ENCODE measurements at places on chromosomes 7 and 10.

DNA sequence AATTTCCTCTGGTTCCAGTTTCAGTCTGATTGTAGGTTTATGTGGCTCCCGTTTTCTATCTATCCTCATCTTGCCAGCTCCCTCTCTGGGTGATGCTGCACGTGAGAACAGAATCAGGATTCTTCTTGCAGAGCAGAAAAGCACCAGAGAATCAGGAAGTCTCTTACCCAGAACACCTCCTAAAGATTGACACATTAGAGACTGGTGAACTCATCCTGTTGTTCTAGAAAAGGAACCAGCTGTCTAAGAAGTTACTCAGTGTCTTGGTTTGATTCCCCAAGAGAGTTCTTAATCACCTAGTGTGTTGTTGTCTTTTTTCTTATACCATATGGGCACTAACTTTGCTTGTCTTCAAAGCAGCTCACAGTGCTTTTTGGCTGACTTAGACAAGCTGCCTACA, 152.4 kb downstream of the DGKI start:
- DNase-seq, result no peak

- DNase-seq, result no peak
These were observed 125.9 kb downstream of the CDH23 start for GRCh38 chr10:71522442-71523144.

- no peak for DNase-seq
These were observed 69.2 kb downstream of the MINDY4 start for GRCh38 chr7:30840141-30841024.

- no peak for DNase-seq
These were observed 35.3 kb downstream of the RASGEF1A start for GRCh38 chr10:43231523-43232078.

DNA sequence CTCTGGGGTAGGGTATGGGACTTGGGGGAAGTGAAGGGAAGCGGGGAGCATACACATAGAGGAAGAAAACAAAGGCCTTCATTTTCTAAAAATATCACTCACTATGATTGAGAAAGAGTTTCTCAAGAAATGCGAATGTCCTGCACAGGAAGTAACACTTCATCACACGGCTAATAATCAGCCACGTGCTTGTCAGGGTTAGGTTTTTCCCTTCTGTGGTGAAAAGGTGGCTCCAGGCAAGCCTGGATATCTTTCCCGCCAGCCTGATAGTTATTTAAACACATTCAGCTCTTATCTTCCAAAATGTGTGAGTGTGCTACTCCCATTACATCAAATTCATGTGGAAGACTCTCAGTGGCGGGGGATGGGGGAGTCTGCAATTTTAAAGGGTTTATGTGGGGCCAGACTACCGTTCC, 166.4 kb upstream of the ADO start:
- DNase-seq, result no peak

GRCh38 chr7:137990251-137990941, 11.5 kb downstream of the CREB3L2 start:
- DNase-seq, result no peak

- peak; percentile 20 for DNase-seq
These were observed 52.6 kb downstream of the BPGM start for GRCh38 chr7:134699021-134699818.

- DNase-seq, result no peak
These were observed 852.8 kb downstream of the XPNPEP1 start for GRCh38 chr10:109070492-109070891.

DNA sequence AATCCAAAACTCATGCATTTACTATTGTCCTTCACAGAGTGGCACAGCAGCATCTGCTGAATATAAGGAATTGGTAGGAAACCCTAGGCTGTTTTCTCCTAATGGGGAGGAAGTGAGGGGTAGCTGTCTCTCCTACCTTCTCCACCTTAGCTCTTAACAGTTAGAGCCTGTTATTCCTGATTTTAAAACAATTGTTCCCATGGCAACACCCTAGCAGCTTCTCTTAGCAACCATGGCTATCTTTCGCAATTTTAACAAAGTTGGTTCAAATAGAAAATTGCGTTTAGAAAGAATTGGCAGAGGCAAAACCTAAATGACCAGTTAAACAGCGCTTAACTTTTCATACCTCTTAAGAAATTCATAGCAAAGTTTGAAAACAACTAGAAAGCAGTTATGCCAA, 603.4 kb upstream of the AUTS2 start:
- no peak for DNase-seq

GRCh38 chr7:27459021-27459730, 203.5 kb downstream of the HIBADH start:
- DNase-seq, result no peak

GRCh38 chr10:105706281-105707026, 1065.4 kb downstream of the SORCS3 start:
- DNase-seq, result no peak

- no peak for DNase-seq
These were observed 195.8 kb downstream of the RELN start for GRCh38 chr7:103793614-103794013.

GRCh38 chr10:76202777-76203176, 771.4 kb downstream of the LRMDA start:
- no peak for DNase-seq

GRCh38 chr10:71234004-71234894, 21.9 kb downstream of the UNC5B start:
- no peak for DNase-seq

- DNase-seq, result no peak
These were observed 8.4 kb downstream of the RAB18 start for GRCh38 chr10:27512548-27512947.

- no peak for DNase-seq
These were observed 48.8 kb upstream of the DGKI start for GRCh38 chr7:137895301-137896221.

DNA sequence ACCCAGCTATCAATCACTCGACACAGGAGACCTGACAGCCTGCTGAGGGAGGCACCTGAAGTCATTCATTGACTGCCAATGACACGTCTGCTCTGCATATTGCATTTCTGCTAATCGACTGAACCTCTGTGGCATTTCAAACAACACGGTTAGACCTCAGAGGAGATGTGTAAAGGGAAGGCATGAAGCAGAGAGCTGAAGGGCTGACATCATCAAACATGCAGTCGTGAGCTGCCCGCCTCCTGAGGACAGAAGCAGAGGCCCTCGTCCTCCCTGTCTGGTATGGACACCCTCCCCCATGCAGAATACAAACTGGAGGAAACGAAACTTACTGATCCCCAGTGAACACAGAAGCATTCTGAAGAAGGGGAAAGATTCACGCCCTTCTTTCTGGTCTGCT, 462.6 kb upstream of the MGMT start:
- no peak for DNase-seq

GRCh38 chr7:151553356-151553755, 33.7 kb upstream of the RHEB start:
- DNase-seq, result no peak

DNA sequence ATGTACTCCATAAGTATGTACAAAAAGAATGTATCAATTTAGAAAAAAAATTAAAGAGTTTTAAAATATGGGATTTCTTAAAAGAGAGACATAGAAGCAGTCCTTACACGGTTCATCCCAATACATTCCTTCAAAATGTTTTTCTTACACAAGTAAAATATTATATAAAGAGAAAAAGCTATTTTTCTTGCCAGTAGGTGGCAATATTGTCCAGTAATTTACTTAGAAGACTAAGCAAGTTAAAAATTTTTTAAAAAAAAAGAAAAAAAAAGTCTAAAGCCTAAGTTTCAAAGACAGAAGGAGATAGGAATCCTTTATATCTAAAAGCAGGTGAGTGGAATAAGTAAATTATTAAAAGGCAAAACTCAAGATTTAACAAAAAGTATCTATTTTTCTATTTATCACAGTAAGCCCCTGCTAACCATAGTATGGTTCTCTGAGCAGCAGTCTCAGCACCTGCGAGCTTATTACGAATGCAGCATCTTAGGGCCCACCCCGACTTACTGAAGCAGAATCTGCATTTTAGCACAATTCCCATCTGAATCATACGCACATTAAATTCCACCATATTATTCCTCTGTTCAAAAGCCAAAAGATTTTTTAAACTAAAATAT, 240.6 kb downstream of the DGKI start:
- no peak for DNase-seq

GRCh38 chr10:72175149-72175548, 40.7 kb upstream of the ANAPC16 start:
- no peak for DNase-seq

DNA sequence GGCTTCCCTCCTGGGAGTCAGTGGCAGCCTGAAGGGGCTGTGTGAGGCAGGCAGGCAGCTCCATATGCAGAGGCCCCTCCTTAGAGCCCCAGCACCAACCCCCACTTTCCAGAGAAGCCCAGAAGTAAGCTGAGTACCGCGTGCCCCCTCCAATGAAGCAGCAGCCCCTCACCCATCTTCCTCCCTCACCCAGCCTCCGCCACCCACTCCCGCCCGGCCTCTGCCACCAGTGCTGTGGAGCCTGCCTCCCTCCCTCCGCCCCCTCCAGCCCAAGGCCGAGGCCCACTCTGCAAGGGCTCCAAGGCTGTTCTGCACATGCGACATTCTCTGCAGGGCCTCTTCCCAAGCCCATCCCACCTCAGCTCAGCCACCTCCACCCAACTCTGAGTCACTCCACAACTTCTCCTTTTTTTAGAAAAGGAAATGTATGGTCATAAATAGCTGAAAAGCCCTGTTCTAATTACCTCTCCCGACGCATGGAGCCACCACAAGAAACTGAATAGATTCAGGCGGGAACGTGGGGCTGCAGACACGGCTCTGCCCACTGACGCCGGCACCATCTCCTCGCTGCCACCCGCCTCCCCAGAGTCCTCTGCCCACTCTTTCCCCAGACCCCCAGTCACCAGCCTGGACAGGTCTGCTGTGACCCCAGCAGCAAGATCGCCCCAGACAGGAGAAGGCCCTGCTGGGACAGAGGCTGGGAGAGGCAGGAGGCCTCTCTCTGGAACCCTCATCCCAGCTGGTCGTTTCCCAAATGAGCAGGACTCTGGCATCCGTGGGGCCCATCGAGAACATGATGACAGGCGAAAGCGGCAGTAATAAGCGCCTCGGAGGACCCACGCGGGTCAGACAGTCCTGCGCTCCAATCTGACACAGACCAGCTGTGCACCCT, 213.9 kb downstream of the MAD1L1 start:
- no peak for DNase-seq

DNA sequence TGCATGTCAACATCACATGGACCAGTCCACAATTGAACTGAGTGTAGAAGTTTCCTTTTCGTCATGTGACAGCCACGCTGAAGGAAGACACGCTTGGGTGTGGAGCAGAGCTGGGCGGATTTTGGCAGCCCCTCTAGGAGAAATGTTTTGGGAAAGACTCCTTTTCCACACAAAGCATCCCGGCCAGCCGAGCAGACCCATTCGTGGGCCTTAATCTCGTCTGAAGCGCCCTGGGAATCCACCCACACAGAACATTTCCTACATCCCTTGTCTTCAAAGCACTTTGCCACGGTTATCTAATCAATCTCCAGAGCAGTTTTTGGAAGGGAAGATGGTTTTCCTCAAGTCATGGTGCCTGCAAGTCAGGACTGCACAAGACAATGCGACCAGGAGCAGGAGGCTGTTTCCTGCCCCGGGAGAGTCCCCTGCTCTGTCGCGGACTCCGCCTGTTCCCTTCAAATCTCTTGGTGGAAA, 8.4 kb upstream of the IFT22 start:
- no peak for DNase-seq

- no peak for DNase-seq
These were observed 912.6 kb downstream of the GATA3 start for GRCh38 chr10:8967061-8967460.

DNA sequence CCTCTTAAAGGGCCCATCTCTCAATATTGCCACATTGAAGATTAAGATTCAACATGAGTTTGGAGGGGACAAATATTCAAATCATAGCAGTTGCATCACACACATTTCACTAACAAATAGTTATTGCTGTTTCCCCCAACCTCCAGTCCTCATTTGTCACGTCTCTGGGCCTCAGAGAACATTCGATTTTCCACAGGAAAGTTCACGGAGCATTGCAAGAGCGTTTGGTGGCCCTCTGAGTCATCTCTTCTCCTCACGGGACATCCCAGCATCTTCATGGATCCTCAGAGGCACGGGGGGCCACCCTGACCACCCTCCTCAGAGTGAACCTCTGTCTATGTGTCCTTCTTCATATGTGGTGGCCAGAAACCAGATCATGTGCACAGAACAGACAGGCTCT, 50.3 kb upstream of the CHST15 start:
- no peak for DNase-seq

DNA sequence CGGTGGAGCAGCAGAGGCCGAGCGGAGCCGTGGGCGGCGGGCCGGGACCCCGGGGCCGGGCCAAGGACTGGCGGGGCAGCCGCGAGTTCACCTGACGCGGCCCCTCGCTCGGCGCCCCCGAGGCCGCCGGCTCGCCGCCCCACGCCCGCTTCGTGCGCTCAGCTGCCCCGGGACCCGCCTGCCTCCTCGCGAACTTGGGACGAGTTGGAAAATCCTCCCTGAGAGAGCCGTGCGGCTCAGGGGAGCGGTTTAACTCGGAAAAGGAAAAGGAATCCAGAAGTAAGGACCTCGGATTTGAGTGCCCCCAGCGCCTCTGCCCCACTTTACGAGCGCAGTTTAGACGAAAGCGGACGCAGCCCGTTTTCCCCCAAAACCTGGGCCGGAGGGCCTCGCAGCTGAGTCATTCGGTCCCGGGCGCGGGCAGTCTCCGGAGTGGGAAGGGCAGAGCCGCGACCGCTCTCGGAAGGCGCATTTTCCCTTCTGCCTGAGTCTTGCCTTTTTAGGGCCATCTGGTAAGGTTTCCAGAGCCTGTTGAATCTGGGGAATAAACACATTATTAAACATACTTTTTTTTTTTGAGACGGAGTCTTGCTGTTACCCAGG, 744 bp downstream of the CREM start:
- no peak for DNase-seq

DNA sequence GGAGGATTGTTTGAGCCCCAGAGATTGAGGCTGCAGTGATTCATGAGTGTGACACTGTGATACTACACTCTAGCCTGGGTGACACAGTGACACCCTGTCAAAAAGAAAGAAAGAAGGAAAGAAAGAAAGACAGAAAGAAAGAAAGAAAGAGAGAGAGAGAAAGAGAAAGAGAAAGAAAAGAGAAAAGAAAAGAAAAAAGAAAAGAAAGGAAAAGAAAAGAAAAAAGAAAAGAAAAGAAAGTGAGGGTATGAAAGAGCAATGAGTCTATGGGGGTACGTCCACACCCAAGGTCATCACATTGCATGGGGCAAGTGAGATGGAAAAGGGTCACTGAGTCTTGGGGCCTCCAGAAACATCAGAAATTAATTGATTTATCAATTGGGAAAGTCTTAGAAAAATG, 135.2 kb upstream of the CSTF2T start:
- no peak for DNase-seq

DNA sequence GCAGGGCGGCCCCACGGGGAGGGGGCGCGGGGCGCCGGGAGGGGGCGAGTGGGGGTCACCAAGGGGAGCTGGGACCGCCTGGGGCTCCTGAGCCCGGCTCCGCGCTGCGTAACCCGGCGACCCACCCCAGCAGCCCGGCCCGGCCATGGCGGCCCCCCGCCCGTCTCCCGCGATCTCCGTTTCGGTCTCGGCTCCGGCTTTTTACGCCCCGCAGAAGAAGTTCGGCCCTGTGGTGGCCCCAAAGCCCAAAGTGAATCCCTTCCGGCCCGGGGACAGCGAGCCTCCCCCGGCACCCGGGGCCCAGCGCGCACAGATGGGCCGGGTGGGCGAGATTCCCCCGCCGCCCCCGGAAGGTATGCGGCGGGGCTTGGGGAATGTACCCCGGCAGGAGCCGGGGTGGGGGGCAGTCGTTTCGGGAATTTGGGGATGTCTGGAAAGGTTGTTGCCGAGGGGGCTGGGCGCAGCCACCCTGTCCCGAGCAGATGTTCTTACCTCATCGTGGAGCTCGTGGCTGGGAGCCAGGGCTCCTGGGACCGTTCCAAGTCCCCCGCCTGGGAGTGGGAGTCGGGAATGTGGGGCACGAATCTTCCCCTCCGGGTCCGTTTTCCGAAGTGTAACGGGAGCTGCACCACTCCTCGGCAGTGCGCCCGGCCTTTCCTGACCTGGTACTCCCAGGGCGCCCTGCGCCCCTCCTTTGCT, 431 bp downstream of the ZYX start:
- no peak for DNase-seq

Data from iPS DF 6.9 (cell line).